ENCODE measurements at places on chromosomes 6 and 20. TPM values are rescaled to one million over a fixed set of nuclear protein-coding genes. Genes with fewer than 3 reads are reported as not detected.

Gene WFDC10B
- not detected for polyA plus RNA-seq

Gene CPXM1
- polyA plus RNA-seq, result 47.1 TPM

DNA sequence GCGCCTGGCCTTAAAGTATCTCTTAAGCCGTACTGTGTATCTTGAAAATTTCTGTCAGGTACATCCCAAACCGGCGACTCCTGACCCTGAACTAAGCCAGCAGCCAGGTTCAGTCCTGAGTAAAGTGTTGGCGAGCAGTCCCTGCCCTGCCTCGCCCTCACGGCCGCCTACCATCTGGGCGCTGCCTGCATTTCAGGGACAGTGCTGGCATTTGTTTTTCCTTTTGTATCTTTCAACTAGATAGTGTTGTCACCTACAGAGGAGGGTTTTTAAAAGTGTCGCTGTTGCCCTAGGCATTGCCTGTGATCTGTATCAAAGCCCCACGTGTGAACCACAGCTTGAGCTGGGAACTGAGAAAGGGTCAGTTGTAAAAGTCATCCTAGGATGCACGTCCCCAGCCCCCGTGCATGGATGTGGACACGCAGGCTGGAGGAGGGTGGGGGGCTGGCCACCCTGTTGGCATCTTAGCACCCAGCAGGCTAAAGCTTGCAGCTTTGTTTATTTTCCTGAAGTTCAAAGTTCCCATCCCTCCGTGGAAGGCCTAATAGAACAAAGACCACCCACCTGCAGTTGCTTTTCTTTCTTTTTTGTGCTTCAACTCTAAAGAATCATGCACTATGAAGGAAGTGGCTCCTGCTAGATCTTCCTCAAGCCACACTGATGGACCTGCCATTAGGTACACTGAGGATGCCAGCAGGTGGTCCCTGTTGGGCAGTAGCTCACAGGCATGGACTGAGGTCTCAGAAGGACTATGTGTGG is 136.8 kb downstream of the ZDHHC14 start:
- DNase-seq, result no peak

GRCh38 chr6:33962246-33963027 is 158.6 kb upstream of the MLN start:
- DNase-seq, result no peak

- DNase-seq, result no peak
Measured at GRCh38 chr6:147022041-147022440, 182.2 kb upstream of the STXBP5 start.

GRCh38 chr6:5482619-5483018 is 221.3 kb downstream of the FARS2 start:
- DNase-seq, result no peak

DNA sequence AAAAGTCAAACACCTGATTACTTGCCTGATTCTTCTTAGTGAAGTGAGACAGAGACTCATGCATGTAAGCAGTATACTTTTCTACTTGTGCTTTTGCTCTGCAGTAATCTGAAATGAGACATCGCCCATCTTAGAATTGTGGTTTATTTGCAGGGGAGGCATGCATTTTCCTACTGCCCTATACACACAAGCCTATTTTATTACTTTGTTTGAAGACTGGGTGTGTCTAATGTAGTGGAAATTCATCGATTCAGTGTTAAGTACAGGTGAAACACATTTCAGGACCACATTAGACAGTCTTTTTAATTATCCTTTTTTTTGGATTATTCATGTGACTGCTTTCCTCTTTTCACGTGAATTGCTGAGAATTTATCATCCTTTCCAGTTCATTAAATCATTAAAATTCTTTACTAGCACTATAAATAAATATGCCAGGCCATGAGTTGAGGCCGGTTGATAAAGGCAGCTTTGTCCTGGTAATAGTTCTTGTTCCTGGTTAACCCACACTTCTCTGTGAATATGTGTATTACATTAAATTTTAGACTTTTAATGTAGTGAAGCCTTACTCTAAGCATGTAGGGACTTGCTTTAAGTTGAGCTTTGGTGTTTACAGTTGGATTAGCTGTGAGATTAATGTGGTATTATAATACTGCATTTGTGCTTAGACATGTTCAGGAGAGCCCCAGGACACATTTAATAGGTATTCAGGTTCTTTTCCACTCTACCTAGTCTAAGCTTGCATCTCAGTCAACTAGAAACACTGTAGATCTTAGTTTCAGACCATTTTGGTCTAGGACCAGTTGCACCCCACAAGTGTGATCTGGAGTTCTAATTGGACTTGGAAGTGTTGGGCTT is 10.8 kb upstream of the BTBD3 start:
- DNase-seq, result no peak

DNA sequence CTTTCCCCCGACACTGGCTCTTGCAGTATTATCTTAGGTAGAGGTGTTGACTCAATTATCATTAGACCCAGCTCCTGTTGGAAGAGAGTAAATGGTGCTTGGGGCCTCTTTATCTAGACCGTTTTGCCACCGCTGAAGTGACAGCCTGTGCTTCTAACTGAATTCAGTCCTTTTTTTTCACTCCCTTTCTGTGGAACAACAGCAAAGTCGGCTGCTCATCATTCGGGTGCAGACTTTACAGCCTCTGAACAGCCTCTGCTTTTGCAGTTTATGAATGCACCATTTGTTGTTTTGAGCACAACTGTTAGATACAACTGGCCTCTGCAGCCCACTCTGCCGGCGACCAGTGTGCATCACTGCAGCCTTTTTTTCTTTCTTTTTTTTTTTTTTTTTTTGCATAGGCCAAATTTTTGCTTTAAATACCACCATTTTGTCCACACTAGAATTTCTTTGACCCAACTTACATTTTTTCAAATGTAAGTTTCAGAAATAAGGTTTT is 35.8 kb downstream of the RREB1 start:
- DNase-seq, result no peak

Gene ZNF343
- 7.5 TPM for polyA plus RNA-seq

Gene UCKL1
- polyA plus RNA-seq, result 59.8 TPM

- no peak for DNase-seq
Measured at GRCh38 chr6:85551264-85551663, 42.4 kb downstream of the SNX14 start.

DNA sequence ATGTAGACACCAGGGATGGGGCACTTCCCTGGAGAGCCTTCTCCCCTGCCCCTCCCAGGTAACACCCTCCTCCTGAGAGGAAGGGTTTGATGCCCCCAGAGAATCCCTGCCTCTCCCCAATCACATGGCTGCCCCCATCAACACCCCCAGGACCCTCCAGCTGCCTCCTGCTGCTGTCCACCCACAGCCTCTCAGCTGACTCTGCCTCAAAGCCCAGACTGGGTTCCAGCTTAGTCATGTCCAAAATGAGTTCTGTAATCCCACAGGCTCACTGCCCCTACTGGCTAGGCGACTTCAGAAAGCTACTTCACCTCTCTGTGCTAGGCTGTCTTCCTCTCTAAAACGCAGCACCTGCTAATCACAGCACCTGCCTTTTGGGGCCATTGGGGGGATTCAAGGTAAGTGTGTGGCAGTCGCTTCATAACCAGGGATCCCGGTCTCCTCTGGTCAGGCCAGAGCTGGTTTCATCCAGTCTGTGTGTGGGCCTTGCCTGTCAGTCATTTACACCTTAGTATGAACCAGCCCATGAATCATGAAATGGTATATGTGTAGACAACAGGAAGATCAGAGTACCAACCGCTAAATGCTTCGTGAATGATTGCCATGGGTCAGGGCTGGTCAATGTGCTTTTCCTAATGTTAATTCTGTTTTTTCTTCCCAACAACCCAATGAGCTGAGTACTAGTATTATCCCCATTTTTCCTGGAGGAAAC is 40.4 kb downstream of the TFEB start:
- DNase-seq, result no peak

Data from muscle of arm (tissue), 14 donors.